ENCODE measurements at places on chromosomes 13 and 19.

DNA sequence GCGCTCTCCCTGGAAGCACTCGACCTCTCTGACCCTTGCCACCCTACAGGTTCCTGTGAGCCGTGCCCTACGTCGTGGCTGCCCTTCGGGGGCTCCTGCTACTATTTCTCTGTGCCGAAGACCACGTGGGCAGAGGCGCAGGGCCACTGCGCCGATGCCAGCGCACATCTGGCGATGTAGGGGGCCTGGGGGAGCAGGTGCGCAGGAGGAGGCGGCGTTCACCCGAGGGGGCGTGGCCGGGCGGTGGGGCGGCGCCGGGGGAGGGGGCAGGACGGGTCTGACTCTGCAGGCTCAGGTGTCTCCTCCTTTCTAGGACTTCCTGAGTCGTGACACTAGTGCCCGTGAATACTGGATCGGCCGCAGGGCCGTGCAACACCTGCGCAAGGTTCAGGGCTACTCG is 26.4 kb downstream of the CLEC4M start:
- DNase-seq: peak; percentile 47

DNA sequence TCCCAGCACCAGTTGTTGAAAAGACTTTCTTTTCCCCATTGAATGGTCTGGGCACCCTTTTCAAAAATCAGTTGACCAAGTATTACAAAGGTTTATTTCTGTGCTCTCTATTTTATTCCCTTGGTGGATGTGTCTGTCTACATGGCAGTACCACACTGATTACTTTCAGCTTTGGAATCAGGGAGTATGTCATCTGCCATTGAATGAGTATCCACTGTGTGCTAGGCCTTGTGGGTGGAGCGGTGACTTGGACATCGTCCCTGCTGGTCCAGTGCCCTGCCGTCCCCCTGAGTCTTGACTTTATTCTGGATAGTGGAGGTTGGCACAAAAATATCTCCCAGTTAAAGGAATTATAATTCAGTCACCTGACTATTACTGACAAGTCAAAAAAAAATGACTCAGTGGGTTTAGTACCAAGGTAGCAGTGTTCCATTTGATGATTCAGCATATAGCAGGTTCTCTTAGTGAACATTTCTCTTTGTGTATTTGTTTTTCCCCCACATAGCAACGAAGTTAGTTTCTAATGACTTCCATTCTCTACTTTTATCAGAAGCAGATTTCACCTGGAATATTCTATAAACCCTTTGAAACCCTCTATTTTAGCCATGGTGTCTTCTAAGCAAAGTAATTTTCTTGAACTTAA is 3.9 kb downstream of the UPF3A start:
- no peak for DNase-seq

- peak; percentile 74 for DNase-seq
Measured at GRCh38 chr19:2888731-2889224, 11.9 kb upstream of the ZNF57 start.

DNA sequence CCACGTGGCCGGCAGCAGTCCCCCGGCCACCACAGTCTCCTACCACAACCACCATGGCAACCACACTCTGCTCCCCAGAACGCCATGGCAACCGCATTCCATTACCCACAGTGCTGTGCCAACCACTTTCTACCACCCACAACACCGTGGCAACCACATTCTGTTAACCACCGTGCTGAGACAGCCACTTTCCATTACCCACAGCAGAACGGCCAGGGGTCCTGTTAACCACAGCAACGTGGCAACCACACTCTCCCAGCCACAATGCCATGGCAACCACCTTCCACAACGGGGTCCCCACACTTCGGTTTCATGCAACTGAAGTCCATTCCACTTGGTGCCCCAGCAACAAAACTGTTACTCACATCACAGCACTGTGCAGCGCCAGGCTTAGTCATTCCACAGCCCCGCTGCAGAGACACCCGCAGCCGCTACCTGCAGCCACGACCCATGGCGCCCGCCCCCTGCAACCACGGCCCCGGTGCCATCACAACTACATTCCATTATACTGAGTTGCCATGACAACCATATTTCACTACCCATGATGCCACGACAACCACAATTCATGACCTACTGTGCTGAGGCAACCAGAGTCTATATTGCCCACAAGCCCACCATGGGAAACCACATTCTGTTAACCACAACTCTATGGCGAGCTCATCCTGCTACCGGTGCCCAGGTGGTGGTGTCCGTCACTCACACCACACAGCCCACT is 10.0 kb downstream of the DPF1 start:
- DNase-seq: peak; percentile 47

DNA sequence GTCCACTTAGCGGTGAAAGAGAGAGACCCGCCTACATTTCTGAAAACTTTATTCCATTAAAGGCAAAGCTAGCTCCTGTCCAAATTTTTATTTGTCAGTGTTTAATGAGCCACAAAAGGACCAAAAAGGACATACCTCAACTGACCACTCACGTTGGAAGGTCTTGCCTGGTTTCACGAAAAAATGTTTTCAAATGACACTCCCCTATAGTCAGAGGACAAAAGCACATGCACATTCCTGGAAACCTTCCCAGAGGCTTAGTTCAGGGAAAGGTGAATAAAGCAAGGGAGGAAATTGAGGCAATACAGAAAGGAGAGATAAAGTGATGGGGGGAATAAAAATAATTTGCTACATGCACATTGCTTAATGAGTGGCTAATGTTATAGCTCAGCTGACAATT is 55.6 kb downstream of the DOCK9 start:
- no peak for DNase-seq

DNA sequence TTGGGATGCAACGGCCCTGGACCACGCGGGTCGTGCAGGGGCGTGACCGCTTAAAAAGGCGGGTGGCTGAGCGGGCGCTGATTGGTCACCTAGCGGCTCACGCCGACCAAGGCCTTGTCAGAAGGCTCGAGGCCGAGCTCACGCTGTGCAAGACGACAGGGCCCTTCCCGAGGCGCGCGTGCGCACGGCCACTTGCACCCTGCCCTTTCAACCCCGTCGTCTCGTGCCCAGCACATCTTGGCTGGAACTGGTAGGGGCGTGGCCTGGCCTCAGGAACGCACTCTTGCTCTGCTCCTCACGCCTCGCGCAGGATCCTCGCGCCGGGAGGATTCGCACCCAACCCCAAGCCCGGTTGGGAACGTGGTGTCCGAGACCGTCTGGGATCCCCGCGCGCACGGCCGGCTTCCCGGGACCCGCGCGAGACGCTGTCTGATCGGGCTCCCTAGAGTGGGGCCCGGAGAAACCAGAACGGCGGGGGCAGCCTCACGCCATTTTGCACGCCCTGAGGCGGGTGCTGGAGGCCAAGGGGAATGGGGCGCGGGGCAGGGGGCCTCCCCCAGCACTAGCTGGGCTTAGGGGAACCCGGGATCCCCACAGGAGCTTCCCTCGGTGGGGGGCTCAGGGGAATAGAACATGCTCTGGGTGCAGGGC is at the start of gene MEIOSIN:
Gene MEIOSIN (plus strand): TSS at position 280 of the 651 bp plus-strand sequence. CDS start 1,938 bp downstream, outside the sequence.
- no peak for DNase-seq

DNA sequence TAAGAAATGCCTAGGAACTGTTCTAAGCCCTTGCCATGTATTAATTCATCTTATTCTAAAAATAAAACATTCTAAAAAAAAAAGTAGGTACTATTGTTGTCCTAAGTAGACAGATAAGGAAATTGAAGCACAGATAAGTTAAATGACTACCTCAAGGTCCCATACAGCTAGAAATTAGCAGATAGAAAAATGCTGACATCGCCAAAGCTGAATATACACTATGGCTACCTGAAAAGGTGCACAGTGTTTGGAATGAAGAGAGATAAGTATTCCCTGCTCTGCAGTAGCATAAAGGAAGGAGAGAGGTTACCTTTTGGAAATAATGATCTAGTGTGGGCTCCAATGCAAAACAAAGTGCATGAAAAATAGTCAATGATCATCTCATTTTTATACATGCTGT is 65.3 kb downstream of the DCT start:
- DNase-seq: no peak

- peak; percentile 61 for DNase-seq
Measured at GRCh38 chr19:12064590-12065538, at the start of gene ZNF844. TSS of gene ZNF844 (plus strand) at chr19:12064731. CDS start at chr19:12064874, 143 bp downstream.

GRCh38 chr19:6045108-6045507 is 65.2 kb downstream of the RFX2 start:
- DNase-seq: no peak

GRCh38 chr19:30091856-30092255 is 149.8 kb downstream of the URI1 start:
- DNase-seq: no peak

DNA sequence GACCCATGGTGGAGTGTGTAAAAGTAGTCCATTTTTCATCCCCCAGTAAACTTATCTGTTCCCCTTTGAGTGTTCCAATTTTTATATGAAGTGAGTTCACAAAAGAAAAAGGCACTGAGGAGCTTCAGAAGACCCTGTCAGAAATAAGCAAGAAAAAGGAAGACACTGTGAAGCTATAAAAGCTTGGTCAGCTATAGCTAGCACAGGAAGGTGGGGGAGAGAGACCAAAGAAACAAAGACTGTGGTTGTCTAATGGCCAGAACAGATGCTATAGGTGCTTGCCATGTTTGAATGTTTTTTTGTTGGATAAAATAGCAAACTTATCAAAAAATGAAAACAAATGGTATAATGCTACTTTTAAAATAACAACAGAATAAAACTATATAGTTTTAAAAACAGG is 46.5 kb downstream of the RCBTB2 start:
- DNase-seq: no peak

GRCh38 chr19:49614096-49614833 is 23.3 kb downstream of the PRR12 start:
- DNase-seq: no peak

- no peak for DNase-seq
Measured at GRCh38 chr13:36142735-36143134, 11.6 kb upstream of the DCLK1 start.

DNA sequence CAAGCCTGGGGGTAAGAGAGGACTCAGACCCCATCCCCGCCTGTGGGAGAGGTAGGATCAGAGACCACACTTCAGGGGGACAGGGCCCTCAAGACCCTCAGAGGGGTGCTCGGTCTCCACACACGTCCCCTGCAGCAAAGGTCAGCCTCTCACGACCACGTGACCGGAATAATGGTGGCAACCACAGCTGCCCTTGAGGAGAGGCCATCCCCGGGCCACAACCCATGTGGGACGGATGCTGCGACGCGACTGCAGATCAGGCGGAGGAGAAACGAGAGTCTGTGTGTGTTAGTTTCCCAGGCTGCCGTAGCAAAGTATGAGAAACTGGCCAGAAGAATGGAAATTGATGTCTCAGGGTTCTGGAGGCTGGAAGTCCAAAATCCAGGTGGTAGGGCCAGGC is 8.9 kb downstream of the MED25 start:
- DNase-seq: no peak

DNA sequence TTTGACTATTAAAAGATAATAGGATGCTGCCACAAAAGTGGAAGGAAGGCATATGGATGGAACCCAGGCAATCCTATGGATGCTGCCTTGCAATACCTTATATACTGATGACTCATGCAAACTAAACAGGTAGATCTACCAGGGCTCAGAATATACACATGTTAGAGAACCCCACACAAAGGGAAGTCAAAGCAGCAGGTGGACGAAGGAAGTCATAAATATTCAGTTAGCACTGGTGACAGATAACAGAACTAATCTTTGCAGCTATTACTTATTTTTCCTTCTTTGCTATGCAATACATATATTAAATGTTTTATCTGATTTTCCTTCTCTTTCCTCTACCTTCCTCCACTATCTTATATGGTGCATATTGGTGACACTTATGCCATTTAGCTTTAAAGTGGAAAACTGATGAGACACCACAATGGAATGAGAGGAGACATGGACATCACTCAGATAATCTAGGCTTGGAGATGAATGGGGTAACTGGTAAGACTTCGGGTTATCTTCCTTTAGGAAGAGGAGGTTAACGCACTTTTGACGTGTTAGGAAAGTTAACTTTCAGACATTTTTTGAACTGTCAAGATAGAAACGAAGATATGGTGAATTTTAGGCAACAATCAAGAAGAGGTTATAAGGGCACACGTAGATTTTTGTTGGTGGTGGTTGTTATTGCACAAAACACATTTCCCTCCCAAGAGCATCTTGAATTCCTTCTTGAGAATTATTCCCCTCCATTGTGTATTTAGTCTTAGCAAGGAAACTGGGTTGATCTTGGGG is 39.8 kb upstream of the MBNL2 start:
- no peak for DNase-seq

DNA sequence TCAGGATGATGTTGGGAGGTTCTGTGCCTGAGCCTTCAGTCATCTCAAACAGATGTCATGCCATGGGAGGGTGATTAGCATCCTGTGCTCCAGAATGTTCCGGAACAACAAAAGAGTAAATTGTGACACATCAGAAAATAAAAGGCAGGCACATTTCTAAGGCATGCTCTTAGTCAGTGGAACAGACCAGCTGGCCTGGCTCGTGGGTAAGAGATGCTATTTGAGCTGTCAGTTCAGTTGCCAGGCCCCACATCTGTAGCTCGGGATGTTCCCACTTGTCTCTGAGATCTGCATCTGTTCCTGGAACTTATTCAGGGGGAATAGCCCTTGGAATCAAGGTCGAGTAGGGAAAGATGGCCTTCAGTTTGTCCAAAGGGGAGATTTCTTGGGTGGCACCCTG is 26.0 kb downstream of the OLFM4 start:
- no peak for DNase-seq

GRCh38 chr19:19403373-19403901 is 2.0 kb upstream of the GATAD2A start:
- no peak for DNase-seq

GRCh38 chr13:28464861-28465460 is 30.0 kb downstream of the FLT1 start:
- DNase-seq: no peak

GRCh38 chr13:31029102-31029501 is 96.6 kb downstream of the TEX26 start:
- DNase-seq: no peak

- no peak for DNase-seq
Measured at GRCh38 chr13:90187478-90188350, 1159.8 kb upstream of the MIR17HG start.

- DNase-seq: no peak
Measured at GRCh38 chr19:18763674-18764590, 27.2 kb downstream of the COMP start.

GRCh38 chr13:31437975-31438374 is 238.2 kb downstream of the B3GLCT start:
- no peak for DNase-seq

GRCh38 chr13:114135731-114136171 is 3.3 kb upstream of the RASA3 start:
- no peak for DNase-seq

DNA sequence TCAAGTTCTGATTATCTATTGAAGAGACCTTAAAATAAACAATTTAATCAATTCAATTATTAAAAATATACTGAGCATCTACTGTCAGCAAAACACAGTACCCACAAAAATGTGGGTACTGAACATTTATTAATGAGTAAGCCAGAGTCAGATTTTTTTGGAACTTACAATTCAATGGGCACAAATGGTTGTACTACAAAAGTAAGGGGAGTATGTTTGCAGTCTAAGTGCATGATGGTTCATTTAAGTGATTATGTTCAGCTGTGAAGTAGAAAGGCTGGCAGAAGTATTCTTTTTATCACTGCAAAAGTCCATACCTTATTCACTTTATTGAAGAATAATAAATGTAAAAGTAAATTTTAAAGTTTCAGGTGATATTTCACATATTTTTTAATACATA is 27.6 kb downstream of the FGF14 start:
- DNase-seq: no peak

GRCh38 chr13:102724923-102725322 is 30.1 kb upstream of the METTL21C start:
- DNase-seq: no peak
